HCT116 (cell line): ENCODE measurements at places on chromosomes 6 and 20.

DNA sequence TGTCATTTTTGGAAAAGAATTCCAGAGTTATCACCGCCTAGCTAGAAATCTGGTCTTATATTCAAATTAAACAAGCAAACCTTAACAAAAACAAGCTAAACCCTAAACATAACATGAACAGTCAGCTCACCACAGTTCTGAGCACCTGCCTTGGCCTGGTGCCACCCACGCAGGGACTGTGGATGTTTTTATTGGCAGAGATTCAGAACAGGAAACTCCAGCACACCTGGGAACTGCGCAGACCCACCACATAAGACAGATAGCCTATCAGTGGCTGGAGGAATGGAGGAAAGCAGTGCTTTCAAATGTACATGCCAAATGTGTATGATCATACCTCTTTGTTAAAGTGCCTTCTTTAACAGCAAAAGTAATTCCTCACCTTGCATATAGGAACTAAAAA lies 8.9 kb downstream of the SLC16A10 start:
- no peak for DNase-seq

- DNase-seq = no peak
Measured at GRCh38 chr6:144115219-144115618, 19.8 kb upstream of the SF3B5 start.

- no peak for DNase-seq
Measured at GRCh38 chr6:24600903-24601302, 45.1 kb downstream of the KIAA0319 start.

- no peak for DNase-seq
Measured at GRCh38 chr20:46621492-46621891, 29.8 kb downstream of the SLC13A3 start.

GRCh38 chr20:10379761-10380160 lies 54.3 kb downstream of the MKKS start:
- DNase-seq = no peak

GRCh38 chr6:22583927-22584326 lies 14.6 kb downstream of the HDGFL1 start:
- DNase-seq = no peak

DNA sequence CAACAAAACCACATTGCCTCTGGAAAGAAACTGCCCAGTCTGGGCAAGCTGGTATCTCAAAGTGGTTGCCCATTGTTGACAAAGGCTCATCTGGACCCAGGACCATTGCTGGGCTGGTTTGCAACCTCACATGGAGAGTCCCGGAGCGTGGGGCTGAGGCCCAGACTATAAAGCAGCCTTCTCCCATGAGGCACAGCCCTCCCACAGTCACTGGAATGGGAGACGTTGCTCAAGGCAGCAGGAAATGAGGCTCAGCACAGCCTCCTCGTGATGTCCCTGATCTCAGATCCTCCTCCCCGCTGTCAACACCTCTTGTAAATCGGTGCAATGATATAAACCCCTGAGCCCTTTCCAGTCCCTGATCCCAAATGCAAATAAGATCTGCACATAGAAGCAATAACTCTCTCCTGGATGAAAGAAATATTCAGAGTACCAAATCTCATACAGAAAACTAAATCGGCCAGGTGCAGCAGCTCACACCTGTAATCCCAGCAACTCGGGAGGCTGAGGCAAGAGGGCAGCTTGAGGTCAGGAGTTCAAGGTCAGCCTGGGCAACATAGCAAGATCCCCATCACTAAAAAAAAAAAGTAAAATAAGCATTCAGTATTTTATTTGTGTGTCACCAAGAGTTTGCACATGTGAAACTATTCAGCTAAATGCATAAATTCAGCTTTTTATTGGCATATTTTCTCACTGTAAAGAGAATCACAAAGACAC lies 103.0 kb upstream of the RREB1 start:
- DNase-seq = no peak

GRCh38 chr6:3919130-3919628 lies 70.0 kb downstream of the FAM50B start:
- no peak for DNase-seq

- no peak for DNase-seq
Measured at GRCh38 chr20:41175201-41175651, 37.9 kb downstream of the PLCG1 start.

- no peak for DNase-seq
Measured at GRCh38 chr6:89160331-89161092, 14.7 kb downstream of the PM20D2 start.

DNA sequence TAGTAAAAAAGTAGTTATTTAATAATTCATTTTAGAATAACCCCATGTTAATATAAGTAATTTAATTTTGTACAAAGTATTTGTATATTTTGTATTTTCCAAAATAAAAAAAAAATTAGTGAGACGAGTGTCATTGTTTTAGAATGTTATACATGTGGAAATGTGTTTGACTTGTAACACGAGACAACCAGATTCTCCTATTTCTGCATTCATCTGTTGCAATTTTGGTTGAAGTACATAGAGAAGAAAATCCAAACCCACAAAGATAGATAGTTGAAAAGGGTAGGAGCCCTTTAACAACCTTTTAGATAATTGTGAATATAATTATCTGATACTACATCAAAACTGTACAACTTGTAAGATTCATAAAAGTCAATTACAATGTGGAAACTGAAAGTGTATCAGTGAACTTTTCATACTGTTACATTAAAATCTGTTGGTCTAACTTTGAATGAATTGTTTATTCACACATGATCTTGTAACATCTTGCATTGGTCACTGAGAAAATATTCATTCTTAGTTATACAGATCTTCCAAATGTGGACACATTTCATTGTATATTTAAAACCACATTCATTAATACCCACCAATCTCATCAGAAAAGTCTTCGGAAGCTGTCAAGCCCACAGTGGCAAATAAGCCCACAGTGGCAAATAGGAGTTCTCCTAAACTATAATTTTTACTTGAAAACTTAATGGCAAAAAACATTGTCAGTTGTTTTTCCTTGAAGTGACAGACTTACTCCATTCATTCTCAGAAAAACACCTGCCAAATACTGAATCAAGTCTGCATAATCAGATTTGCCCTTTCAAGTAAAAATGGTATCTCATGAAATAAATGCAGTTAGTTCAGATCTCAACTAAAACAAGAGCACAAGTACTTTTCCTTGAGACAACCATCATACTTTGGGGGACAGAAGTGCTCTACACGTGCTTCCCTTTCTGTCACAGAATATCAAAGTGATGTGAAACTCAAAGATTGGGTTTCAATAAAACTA lies 52.8 kb downstream of the FKBP5 start:
- no peak for DNase-seq

DNA sequence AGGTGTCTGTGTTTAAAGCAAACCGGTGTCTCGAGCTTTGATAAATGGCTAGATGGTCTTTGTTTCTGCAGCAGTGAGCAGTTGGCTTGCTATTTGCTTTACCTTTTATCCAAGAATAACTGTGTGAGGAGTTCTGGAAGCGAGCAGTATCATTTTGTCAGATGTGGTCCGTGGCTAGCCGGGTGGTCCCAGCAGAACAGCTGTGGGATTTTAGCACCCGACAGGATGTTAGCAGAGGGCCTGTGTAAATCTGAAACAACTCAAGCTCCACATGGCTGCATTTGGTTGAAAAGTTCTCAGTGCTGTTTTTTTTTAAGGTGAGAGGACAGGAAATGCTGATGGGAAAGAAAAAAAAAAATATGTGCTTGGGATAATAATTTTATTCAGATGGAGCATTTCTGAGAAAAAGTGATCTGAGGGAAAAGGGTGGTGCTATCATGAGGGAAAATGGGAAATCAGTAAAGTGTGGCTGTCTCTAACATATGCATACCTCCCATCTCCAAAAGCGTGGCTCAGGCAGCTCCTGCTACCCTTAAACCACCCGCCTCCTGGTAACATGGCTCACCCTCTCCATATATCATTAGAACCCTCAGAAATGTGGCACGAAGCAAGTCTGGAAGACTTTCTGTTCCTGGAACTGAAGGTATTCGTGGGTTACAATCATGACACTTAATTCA lies 215.4 kb downstream of the TSHZ2 start:
- DNase-seq = no peak

DNA sequence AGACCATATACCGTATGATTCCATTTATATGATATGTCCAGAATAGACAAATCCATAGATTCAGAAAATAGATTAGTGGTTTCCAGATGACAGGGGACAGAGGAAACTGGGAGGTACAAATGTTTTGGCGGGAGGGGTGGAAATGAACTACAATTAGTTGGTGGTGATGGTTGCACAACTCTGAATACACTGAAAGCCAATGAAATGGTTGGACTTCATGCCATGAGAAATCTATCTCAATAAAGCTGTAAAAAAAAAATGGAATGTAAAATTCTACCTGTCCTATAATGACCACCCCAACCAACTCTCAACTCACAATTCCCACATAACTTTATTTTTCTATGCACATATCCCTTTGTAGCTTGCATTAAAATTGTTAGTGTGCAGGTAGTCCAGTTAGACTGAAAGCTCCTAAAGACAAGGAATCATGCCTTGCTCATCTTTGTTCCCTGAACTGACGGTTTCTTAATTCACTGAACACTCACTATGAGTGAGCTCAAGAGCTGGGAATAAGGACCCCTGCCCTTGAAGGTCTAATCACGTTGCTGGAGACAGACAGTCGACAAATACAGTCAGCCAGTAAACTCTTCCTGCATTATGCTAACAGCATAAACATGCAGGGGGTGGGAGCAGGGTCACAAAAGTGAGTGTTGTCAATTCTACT lies 1.4 kb downstream of the DCDC2 start:
- no peak for DNase-seq

- no peak for DNase-seq
Measured at GRCh38 chr6:141264101-141264500, 868.6 kb upstream of the GJE1 start.

- no peak for DNase-seq
Measured at GRCh38 chr20:20594171-20594530, 118.3 kb downstream of the RALGAPA2 start.

GRCh38 chr20:18727032-18727508 lies 86.5 kb upstream of the SCP2D1 start:
- DNase-seq = no peak

DNA sequence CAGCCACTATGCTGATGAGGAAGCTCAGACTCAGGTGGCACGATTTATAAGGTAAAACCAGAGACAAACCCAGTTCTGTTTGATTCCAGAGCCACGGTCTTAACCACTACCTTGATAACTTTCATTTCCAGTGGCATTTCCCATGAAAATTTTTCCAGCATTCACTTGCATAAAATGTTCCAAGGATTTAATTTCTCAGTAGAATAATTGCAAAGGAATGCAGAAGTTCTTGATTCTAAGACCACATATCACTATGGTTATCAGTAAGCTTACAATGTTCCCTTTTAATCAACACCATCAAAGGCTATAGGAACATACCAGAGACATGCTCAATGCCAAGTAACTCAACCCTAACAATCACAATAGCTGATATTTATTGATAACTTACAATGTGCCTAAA lies 306.0 kb upstream of the HS3ST5 start:
- DNase-seq = no peak

DNA sequence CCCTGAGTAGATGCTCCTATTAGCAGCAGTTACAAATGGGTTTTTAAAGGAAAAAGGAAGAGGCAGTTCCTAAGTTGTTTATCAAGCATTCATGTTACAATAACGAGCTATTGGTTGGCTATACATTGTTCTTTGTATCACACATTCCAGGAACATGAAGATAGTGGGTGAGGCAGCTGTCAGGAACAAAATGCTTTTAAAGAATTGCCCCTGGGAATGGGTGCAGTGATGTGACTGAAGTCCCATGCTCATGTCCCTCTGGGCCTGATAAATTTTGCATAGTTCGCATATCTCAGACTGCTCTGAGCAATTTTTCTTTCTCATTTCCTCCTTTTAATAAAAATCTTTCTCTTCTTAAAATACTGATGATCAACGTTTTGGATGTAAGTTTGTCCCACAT lies 3.7 kb downstream of the ENPP1 start:
- no peak for DNase-seq

- DNase-seq = peak; percentile 26
Measured at GRCh38 chr6:136370988-136371728, 81.5 kb upstream of the BCLAF1 start.

- DNase-seq = no peak
Measured at GRCh38 chr6:18507018-18507415, 119.9 kb downstream of the RNF144B start.

DNA sequence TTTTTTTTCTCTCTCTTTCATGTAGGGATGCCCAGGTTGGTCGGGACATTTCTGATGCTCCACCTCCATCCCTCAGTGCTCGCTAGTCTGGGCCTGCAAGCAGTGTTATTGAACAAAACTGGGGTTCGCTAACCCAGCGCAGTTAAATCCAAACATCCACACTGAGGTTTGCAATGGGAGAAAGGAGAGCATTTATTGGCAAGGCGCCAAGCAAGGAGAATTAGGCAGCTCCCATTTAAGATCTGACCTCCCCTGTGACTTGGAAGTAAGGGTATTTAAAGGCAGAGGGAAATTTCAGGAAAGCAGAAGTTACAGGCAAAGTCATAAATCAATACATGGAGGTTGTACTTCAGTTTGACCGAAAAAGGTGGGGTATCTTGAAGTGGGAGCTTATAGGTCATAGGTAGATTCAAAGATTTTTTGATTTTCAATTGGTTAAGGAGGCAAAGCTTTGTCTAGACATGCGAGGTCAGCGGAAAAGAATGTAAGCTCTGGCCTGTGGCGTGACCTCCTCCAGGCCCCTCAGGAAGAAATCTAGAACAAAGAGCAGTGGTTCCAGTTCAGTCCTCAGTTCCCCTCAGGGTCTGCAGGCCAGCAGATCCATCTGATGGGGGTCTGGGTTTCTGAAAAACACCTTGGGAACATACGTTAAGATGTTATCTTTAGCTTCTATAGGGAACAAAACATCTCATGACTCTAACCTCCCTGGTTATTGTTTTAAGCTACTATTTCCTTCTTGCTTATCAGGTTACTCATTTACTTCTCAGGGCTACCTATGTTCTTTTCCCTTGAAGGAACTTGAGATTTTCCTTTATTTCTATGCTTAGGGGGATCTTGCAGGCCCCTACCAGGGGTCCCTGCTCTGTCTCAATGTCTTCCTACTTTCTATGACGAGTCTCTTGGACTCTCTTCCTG lies 66.0 kb upstream of the KIF16B start:
- DNase-seq = no peak

- no peak for DNase-seq
Measured at GRCh38 chr6:27940766-27941165, 16.3 kb upstream of the OR2B6 start.
